Dermis blood vessel endothelial cell (primary cell): ENCODE measurements at places on chromosomes 7 and 10.

GRCh38 chr7:23207884-23208283, 26.0 kb downstream of the NUP42 start:
- DNase-seq, result no peak

GRCh38 chr7:93964262-93964661, 39.9 kb downstream of the BET1 start:
- DNase-seq, result no peak

- no peak for DNase-seq
Measured at GRCh38 chr7:84228526-84228925, 33.9 kb upstream of the SEMA3A start.

DNA sequence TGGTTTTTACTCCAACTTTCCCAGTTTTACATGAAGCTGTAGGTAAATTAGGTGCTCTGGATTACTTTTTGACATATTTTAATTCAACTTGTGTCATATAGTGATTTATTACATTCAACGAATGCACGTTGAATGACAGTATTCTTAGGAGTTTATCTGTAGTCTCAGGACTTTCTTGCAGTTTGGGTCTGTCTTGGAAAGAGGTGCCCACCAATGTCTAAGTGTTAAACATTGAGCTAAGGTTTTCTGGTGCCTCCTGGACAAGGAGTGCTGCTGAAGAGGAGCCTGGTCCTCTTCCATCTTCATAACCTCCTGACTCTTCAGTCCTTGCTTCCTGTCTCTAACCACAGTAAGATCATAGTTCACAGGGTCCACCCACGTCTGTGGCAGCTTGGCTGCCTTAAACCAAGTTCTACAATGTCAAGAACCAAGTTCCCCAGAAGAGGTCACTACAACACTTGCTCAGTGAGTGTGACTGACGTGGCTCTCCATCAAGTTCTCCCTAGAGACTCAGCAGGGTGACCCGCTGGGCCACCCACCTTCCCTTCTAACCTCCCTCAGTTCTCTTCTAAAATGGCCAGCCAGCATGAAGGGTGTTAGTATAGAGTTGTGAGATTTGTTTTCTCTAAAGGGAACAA, 6.1 kb downstream of the NPY start:
- peak; percentile 32 for DNase-seq

DNA sequence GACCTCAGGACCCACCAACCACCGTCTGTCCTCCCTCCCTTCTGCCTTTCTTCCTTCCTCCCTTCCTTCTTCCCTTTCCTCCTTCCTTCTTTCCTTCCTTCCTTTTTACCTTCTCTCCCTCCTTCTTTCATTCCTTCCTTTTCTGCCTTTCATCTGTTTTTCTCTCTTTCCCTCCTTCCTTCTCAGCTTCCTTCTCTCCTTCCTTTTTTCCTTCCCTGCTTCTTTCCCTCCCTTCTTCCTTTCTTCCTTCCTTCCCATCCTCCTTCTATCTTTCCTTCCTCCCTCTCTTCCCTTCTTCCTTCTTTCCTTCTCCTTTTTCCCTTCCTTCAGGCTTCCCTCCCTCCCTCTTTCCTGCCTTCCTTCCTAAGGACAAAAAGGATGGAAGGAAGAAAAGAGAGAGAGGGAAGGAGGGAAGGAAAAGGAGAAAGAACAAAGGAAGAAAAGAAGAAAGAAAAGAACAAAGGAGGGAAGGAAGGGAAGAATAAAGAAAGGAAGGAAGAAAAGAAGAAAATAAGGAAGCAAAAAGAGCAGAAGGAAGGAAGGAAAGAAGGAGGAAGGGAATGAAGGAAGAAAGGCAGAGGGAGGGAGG, 405.0 kb downstream of the GRID1 start:
- DNase-seq, result no peak

DNA sequence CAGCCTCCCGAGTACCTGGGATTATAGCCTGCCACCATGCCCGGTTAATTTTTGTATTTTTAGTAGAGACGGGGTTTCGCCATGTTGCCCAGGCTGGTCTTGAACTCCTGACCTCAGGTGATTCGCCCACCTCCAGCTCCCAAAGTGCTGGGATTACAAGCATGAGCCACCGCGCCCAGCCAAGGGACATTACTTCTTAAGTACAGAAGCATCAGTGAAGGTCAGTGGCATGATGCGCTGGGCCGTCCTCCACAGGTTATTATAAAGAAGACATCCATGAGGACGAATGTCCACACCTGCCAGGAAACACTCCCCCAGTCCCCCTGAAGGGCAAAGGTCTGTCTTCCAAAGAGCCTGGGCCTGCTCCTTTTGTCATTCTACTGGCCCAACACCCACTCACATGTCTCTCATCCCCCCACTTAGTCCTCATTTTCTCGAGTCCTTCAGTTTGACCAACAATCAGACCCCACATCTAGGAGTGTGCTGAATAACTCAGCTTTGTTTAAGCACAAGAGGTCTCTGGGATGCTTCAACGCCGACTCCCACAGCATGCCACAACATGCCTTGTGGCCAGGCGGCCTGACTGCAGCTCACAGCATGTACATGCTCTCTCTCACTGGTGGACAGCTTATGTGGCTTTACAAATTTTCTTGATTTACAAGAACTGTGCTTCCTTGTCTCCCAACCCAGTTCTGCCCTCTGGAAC, 73.0 kb downstream of the CTBP2 start:
- no peak for DNase-seq

- DNase-seq, result no peak
Measured at GRCh38 chr10:83968052-83968451, 171.3 kb upstream of the GHITM start.

DNA sequence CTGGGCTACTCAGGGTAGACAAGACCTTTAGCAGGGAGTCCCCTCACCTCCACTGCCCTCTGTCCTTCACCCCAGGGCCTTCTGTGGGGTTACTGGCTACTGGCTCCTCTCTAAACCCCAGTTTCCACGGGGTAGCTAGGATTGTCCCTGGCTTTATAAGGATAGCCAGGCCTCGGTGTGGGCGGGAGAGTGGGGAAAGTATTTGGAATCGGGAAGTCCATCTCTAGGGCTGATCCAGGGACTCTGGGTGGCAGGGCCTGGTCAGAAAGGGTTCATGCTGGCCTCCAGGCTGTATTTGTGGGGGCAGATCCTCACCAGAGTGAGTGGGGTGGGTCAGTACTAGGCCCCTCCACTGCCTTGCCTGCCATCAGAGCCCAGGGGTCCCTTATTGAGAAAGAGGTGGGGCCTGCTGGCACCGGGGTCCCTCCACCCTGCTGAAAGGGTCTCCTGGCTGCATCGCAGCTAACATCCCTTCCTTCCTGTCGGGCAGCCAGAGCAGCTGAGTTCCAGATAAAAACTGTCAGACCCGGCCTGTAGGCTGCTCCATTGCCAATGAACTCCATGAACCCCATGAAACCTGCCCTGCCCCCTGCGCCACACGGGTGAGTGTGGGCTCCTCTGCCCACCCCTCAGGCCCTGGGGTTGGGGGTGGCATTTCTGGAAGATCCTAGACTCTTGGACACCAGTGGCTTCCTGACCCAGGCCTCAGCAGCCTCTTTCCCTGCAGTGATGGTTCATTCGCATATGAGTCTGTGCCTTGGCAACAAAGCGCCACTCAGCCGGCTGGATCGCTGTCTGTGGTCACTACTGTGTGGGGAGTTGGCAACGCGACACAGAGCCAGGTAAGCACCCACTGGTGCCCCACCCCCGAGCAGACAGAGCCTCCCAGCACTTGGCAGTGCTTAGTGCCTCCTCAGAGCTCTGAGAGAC, 7.3 kb downstream of the ZMIZ2 start:
- DNase-seq, result peak; percentile 18
